ENCODE measurements at places on chromosomes 3 and 15.

DNA sequence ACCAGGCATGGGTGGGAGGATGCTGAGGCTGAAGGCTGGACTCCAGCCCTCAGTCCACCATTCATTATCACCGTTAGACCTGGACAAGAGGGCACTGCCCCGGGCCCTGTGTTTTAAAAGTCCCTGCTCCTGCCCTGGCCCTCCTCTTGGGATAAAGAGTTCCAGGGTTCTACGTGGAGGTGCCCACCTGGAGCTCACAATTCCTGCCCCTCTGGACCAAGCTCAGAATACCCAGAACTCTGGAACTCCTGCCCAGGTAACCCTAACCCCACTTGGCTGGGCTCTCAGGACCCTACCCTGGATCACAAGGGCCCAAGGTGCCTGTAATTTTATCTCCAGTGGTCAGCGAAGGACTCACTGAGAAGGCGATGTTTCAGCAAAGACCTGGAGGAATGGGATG is 1.2 kb downstream of the CALML4 start:
- DNase-seq, result no peak

- DNase-seq, result no peak
Observed at GRCh38 chr15:100714034-100714748, 111.8 kb downstream of the ASB7 start.

GRCh38 chr15:65512189-65512588 is 5.3 kb downstream of the DPP8 start:
- DNase-seq, result no peak

DNA sequence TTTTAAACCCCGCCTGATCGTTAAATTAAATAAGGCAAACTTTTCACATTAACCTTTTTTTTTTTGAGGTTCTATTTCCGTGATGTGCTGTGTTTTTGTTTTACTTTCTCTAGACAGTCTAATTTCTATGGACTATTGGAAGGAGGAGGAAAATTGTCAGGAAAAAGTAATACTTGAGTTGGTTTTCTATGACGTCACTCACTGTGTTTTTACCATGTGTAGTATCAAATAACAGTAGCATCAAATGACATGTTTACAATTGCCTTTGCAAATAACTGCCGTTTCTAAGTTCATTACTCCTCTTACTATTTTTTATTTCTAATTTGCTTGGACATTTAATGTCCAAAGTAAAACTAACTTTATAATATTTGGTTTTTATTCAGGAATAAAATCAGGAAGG is 32.3 kb downstream of the MYO1E start:
- DNase-seq, result no peak

DNA sequence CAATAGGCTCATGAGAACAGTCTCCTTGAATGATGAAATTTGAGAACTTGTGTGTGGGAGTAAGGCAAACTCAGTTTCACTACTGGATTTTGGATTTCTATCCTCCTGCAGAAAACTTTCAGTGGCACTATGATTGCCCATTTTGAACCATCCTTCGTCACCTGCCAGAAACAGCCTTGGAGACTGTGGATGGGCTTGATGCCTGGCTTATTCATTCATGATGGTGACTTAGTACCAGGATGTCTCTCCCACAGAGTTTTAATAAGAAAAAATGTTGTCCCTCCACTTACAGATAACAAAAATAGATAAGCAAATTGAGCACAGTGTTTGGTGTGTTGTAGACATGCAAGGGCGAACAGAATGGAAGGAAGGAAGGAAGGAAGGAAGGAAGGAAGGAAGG is 53.5 kb upstream of the CPNE4 start:
- DNase-seq, result no peak

DNA sequence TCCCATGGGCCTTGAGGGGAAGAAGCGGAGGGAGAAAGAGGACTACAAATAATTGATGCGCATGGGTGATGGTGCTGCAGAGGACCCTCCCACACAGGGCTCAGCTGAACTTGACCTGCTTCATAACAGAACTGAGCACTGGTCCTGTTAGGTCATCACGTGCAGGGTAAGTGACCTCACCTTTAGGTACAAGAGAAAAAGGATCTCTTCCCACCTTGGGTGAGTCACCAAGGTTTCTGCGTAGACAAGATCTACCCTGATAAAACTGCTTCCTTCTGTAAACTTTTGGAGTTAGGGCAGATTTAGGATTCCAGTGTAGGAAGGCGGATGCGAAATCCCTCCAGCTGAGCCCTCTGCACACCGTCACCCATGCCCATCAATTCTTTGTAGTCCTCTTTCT is 67.1 kb downstream of the FEM1B start:
- no peak for DNase-seq

DNA sequence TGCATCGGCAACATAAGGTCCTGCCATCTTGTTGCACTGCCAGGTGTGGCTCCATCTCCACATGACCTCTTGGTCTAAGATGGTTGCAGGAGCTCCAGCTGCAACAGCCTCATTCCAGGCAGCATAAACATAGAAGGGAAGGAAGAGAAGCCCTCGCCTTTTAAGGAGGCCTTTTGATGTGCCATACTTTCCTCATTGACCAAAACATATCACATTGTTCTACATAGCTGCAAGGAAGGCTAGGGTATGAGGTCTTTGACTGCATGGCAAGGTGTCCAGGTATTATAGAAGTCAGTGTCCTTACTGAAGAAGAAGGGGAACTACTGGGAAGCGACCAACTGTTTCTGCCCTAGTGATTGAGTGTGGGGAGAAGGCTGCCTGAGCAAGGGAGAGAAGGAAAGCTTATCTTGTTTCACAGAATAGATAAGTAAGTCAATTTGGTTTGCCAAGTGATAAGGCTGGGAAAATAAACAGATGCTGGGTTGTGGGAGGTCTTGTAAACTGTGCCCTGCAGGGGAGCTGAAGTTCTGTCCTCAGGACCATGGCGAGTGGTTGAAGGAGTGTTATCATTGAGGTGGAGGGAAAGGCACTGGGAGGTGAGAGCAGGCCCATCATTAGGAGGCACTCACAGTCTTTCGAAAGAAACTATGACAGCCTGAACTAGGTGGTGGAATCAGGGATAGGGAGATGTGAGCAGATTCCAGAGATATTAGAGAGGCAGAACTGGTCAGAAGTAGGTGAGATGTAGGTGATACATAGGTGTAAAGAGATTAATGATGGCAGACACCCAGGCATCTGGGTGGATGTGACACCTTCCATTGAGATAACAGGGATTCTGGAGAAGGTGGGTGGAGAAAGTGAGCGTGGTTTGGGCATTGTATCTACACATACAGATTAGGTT is 93.8 kb upstream of the IGF1R start:
- DNase-seq, result no peak

GRCh38 chr3:141546081-141546480 is 59.3 kb downstream of the RASA2 start:
- DNase-seq, result no peak

GRCh38 chr3:128845119-128845777 is 34.2 kb upstream of the ACAD9 start:
- no peak for DNase-seq

- DNase-seq, result no peak
Observed at GRCh38 chr3:101292027-101292426, 28.3 kb downstream of the IMPG2 start.

DNA sequence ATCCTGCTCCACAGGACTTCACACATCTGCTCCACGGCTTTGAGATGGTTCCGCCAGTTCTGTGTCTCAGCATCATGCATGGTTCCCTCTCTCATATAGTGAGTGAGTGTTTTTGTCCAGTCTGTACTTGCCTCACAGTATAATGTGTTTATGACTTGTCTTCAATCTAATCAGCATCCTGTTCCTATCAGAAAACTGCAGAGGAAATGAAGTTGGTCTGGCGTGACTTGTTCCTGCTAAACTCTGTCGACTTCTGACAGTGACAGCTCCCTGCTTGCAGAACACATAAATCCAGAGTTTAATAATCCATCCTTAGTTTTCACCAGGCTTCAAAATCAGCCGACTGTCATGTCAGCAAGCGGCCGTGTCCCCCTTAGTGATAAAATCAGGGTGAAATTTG is 222.3 kb downstream of the SLCO3A1 start:
- DNase-seq, result no peak

DNA sequence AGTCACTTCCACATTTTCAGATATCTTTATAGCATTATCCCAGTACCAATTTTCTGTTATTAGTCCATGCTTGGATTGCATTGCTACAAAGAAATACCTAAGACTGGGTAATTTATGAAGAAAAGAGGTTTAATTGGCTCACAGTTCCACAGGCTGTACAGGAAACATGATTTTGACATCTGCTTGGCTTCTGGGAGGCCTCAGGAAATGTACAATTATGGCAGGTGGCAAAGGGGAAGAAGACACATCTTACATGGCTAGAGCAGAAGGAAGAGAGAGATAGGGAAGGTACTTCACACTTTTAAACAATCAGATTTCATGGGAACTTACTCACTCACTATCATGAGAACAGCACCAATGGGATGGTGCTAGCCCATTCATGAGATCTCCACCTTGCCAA is 172.3 kb upstream of the GPR149 start:
- no peak for DNase-seq

DNA sequence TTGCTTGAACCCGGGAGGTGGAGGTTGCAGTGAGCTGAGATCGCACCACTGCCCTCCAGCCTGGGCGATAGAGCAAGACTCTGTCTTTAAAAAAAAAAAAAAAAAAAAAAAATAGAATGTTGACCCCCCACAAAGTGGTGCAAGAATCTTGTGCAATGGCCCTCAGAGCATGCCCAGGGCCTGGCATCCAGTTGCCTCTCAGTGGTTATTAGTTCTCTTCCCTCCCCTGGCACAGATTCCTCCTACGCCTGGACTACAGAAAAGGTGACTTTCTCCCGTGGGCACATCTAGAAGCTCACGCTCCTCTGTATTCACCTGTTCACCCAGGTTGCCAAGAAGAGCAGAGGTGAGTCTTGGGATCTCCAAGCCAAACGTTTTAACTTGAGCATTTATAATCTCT is 36.7 kb downstream of the ACSBG1 start:
- peak; percentile 1 for DNase-seq

DNA sequence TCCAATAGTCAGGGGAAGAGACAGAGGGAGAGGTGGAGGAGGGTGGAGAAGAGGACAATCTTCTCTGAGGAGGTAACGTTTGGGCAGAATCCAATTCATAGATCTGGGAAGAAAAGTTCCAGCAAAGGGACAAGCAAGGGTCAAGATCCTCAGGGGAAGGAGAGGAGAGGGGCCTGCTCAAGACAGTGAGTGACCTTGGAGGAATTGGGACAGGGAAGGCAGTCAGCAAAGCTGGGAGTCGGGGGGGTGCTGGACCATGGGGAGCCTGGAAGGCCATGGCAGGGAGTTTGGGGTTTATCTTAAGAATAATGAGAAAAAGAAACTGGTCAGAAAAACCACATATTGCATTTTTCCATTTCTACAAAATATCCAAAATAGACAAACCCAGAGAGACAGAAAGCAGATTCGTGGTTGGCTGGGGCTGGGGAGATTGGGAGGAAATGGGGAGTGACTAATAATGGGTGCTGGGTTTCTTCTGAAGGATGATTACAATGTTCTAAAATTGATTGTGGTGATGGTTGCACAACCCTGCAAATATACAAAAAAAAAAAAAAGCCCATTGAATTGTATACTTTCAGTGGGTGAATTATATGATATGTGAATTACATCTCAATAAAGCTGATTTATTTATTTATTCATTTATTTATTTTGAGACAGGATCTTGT is 19.6 kb upstream of the SRP14 start:
- no peak for DNase-seq

DNA sequence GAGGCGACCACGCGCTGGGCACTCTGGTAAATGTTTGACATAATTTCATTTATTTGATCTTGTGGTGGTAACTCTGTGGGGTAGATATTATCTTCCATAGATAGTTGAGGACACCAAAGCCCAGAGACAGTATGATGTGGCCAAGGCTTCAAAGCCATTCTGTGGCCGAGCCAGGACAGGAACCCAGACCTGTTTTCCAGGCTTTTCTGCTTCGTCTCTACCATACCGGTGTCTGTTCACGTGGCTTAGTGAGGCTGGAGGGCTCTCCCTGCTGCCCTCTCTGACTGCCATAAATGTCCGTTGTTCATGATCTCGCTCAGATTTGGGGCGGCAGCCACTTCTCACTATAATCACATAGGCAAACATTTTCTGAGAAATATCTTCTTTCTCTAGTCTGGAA is 134.7 kb downstream of the PEX5L start:
- no peak for DNase-seq

- no peak for DNase-seq
Observed at GRCh38 chr3:64151342-64151871, 73.9 kb downstream of the PRICKLE2 start.
